NCI-H1436 treated with DMSO at 0.1 percent for 48 hours (cell line): ENCODE measurements at places on chromosomes 2 and 18.

DNA sequence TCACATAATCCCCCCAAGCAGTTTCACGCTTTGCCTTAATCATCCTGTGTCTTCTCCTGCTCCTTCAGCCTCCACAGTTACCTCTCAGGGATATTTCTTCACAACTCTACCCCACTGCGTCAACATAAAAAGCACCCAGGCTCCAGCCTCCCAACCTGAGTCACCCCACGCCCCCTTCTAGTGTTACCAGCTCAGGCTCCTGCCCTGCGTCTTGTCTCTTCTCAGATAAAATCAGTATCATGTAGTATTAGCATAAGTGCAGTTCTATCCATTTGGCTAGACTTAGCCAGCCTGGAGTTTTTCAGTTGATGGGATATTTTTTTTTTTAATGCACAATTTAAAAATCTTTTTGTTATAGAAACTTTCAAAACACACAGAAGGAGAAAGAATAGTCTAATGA, 9.6 kb upstream of the PELI1 start:
- DNase-seq, result no peak

- DNase-seq, result no peak
Measured at GRCh38 chr18:59063912-59064311, 75.8 kb upstream of the SEC11C start.

DNA sequence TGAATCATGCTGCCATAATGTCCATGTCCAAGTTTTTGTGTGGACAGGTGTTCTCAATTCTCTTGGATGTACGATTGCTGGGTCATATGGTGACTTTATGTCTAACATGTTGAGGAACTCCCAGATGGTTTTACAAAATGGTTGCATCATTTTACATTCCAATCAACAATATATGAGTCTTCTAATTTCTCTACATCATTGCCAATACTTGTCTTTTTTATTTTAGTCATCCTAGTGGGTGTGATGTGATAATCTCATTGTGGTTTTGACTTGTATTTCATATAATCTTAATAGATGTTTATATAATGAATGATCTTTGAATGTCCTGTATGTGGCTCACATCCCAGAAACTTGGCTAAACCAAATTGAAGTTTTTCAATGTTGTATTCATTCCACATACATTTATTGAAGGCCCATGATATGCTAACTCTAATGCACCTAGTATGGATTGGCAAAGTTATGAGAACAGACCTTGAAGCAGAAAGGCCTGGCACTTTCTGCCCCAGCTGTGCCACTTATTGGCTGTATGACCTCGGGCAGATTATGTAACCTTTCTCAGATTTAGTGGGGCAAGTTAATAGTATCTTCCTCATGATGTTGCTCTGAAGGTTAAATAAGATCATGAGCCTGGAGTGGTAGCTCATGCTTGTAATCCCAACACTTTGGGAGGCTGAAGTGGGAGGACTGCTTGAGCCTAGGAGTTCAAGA, 205.4 kb downstream of the RAB3GAP1 start:
- no peak for DNase-seq

DNA sequence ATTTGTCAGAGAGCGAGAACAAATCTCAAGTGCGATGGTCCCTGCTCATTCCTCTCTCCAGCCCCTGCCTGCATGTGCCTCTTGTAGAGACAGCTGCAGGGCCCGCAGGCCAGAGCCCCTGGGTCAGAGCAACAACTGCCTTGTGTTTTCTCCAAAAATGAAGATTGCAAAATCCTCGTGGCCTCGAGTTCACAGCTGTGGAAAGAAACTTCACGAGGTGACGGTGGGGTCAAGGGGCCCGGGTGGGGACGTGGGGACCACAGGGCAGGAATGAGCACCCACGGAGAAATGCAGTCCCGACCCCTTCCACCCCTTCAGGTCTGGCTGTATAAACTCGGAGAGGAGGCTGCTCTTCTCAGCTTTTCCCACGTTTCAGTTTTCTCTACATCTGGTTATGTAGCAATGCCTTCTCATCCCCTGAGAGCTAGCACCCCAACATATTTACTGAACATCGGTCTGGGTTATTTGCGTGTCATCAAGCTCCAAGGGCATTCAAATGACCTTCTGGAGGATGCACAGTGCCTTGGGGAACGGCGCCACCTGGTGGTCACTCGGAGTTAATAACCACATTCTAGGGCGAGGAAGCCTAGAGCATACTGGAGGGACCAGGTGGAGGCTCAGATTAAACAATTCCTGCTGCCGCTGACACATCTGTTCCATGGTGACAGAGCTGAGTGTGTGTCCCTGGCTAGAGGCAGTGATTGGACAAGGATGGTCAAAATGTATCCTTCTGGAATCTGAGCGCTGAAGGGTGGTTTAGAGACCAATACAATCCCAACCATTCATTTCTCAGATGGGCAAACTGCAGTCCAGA, 91.4 kb upstream of the CYRIA start:
- no peak for DNase-seq

DNA sequence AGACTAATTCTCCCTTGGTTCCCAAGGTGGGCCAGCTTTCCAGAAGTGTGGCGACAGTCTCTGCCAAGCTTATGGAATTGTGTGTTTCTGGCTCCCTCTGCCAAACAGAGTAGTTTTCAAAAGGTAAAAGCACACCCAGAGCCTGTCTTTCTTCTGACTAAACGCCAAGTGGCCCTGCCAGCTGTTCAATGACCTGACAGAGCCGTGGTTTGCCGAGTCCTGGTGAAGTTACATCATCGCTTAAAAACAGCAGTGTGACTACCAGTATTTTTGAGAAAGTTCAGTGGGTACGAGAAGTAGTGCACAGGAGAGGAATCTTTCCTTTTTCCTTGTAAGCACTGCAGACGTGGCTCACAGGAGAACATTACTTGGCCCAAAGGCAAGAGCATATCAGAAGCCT, 1.9 kb downstream of the PER2 start:
- DNase-seq, result no peak

- no peak for DNase-seq
Measured at GRCh38 chr2:187825-188224, 76.0 kb downstream of the SH3YL1 start.

- DNase-seq, result no peak
Measured at GRCh38 chr2:196549052-196549451, 90.5 kb upstream of the CCDC150 start.

DNA sequence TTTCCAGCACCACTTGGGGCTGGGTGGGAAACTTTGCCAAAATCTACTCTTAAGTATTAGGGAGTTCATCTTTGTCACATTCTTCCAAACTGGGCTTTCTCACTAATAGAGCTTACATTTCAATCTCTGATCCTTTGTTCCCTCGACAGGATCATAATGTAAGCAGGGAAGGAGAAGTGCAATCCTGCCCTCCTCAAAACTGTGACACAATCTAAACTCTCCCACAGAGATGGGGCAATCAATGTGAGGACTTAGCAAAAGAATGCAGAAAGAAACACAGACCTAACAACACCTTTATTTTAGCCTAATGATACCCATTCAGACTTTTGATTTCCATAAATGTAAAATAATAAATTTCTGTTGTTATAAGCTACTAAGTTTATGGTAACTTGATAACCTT, 40.8 kb downstream of the DSEL start:
- no peak for DNase-seq

- no peak for DNase-seq
Measured at GRCh38 chr18:68666381-68666780, 48.5 kb downstream of the TMX3 start.

GRCh38 chr2:173136599-173136998, 61.0 kb downstream of the MAP3K20 start:
- no peak for DNase-seq

GRCh38 chr2:72800492-72800891, 25.3 kb downstream of the EXOC6B start:
- no peak for DNase-seq

GRCh38 chr2:238422285-238422684, 4.4 kb upstream of the ASB1 start:
- DNase-seq, result no peak

- DNase-seq, result no peak
Measured at GRCh38 chr2:24721470-24721869, 71.7 kb downstream of the PTRHD1 start.

DNA sequence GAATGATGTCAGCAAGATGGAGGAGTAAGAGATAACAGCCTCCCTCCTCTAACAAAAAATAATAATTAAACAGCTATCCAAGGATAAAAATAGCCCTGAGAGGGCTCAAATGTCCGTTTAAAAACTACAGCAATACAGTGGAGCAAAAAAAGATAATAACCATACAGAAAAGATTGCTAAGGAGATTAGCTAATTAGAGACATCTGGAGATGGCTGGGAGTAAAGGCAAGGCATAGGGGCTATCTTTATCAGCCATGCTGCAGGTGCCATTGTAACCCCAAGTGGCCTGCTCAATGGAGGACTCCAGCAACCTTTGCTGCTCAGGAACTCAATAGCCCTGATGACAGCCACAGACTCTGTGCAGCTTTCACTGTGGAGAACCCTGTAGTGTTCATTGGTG, 42.7 kb downstream of the MDH1 start:
- no peak for DNase-seq

- DNase-seq, result no peak
Measured at GRCh38 chr2:195937176-195937575, 131.5 kb downstream of the DNAH7 start.

DNA sequence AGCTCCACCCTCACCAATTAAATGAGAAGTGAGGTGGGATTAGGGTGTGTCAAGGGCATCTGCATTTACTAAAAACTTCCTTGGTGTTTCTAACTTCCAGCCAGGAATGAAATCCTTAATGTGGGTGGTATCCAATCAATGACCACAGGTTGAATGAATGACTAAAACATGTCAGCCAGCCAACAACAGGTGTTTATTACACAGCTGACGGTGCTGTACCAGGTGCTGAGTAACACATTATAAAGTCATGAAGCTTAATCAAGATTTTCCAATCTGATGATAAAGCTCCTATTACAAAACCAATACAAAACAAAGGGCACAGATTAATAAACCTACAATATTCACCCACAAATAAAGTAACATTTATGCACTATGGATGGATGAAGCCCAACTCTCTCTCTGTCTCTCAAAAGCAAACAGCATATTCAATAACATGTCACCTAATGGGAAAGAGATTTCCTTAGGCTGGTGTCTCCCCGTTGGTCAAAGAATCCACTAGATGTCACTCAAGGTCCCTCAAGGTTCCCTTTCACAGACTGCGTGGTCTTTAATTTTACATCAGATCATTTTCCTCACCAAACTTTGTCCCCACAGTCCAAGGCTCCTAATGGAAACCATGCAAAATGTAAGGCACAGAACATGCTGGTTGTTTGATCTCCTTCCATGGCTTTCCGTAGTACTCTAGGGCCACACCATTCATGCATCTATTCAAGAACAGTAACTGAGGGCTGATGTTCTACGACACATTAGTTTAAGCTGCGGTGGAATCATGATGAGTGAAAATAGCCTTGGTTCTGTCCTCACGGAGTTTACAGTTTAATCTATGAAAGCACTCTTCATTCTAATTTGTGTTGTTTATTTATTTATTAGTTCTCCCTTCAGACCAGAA, 6.4 kb upstream of the PTPN4 start:
- no peak for DNase-seq

DNA sequence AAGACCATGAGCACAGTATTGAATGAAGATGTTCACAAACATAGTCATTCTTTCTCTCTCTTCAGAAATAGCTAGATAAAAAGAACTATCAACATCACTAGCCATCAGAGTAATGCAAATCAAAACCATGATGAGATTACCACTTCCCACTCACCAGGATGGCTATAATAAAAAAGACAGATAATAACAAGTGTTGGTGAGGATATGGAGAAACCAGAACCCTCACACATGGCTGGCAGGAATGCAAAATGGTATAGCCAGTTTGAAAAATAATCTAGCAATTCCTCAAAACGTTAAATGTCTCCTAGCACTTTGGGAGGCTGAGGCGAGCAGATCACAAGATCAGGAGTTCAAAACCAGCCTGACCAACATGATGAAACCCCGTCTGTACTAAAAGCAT, 31.3 kb upstream of the PPP1CB start:
- DNase-seq, result no peak
